ENCODE measurements at places on chromosomes 2 and 18. TPM values are rescaled to one million over a fixed set of nuclear protein-coding genes. Genes with fewer than 3 reads are reported as not detected.

The DCDC2C gene
- not detected for total RNA-seq

The MZT2A gene
- 162 TPM for total RNA-seq

The MAL gene
- total RNA-seq: 0.22 TPM

The SCYGR4 gene
- not detected for total RNA-seq

The REG1B gene
- total RNA-seq: 2.3 TPM

The MARCO gene
- total RNA-seq: 0.11 TPM

The DOK6 gene
- 4.1 TPM for total RNA-seq

The GNLY gene
- total RNA-seq: not detected

- DNase-seq: no peak
These were observed 38.2 kb upstream of the CHRNA1 start for GRCh38 chr2:174802459-174802858.

GRCh38 chr18:61955644-61956043 is 62.8 kb upstream of the RNF152 start:
- DNase-seq: no peak

DNA sequence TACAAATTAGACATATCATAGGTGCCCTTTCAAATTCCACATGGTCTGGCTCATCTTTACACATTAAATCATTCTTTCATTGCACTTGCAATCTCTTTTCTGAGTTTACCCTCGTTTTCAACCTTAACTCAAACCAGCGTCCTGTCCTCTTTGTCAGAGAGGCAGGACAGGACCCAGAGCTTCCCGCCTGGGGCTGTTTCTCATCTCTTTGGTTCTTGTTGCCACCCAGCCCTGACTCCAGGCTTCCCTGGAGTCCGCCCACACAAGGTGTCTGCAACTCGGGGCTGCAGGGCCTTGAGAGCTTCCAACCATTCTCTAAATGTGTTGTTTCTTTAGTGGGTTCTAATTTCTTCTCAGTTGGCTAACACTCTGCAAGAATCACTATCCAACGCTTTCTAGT is 24.4 kb downstream of the RBMS1 start:
- DNase-seq: no peak

DNA sequence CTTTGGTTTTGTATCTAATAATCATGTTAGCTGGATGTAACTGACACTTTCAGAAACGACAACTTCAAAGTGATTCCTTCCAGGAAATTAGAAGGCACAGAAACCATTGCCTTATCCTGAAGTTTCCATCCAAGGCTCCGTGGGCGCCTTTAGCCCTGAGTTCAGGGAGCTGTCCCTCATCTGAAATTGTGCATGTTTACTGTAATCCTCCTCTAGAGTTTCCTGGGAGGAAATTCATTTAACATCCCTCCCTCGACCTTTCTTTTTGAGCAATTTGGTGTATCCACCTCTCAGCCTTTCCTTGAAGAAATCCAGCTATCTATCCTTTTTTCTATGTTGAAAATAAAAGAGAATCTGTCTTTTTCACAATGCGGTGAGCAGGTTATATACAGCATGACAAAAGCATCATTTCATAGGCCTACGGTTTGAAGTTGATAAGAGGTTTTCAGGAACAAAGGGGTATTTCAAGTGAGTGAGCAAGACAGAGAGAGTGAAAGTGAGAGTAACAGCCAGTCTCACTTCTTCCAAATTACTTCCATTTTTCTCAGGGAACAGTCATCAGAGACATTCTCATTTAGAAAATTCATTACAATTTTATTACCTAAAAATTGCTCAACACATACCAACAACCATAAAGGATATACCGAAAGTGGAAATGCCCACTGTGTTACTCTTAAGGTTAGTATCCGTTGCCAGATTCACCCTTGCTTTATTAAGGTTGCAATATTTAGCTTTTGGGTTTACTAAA is 167.3 kb downstream of the MREG start:
- no peak for DNase-seq

GRCh38 chr2:120331903-120332302 is 14.0 kb upstream of the INHBB start:
- DNase-seq: no peak

- no peak for DNase-seq
These were observed 557.8 kb downstream of the SUCLG1 start for GRCh38 chr2:83901317-83901716.

- no peak for DNase-seq
These were observed 12.0 kb downstream of the MRPL35 start for GRCh38 chr2:86211033-86211795.

DNA sequence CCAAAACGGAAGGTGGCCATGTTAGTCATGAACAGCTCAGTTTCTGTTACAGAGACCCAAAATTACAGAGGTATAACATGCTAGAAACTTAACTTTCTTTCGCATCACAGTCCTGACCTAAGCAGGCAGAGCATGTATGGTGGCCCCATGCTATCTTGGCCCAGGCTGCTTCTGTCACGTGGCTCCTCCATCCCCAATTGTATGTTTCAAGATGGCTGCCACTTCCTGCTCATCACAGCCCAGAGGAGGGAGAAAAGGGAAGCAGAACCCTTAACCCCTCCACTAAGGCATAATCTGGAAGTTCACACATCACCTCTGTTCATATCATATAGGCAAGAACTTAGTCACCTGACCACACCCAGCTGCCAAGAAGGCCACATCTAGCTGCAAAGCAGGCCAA is 28.7 kb downstream of the CDK15 start:
- DNase-seq: no peak

- DNase-seq: no peak
These were observed 18.9 kb upstream of the PNPT1 start for GRCh38 chr2:55712477-55713060.

- no peak for DNase-seq
These were observed 141.0 kb downstream of the UXS1 start for GRCh38 chr2:106053116-106053515.

GRCh38 chr2:98565286-98565860 is 42.9 kb downstream of the COA5 start:
- DNase-seq: no peak

Measured in WTC11 (cell line).